ENCODE measurements at places on chromosomes 3 and 15. TPM values are rescaled to one million over a fixed set of nuclear protein-coding genes. Genes with fewer than 3 reads are reported as not detected.

SATB1 gene
- 42.7 TPM for polyA plus RNA-seq

OR4F6 gene
- not detected for polyA plus RNA-seq

LSAMP gene
- polyA plus RNA-seq = not detected

SEC11A gene
- polyA plus RNA-seq = 188 TPM

CYP1A1 gene
- polyA plus RNA-seq = not detected

DHX36 gene
- 9.0 TPM for polyA plus RNA-seq

MYO5C gene
- polyA plus RNA-seq = not detected

ACTC1 gene
- polyA plus RNA-seq = not detected

MESP2 gene
- polyA plus RNA-seq = not detected

DNA sequence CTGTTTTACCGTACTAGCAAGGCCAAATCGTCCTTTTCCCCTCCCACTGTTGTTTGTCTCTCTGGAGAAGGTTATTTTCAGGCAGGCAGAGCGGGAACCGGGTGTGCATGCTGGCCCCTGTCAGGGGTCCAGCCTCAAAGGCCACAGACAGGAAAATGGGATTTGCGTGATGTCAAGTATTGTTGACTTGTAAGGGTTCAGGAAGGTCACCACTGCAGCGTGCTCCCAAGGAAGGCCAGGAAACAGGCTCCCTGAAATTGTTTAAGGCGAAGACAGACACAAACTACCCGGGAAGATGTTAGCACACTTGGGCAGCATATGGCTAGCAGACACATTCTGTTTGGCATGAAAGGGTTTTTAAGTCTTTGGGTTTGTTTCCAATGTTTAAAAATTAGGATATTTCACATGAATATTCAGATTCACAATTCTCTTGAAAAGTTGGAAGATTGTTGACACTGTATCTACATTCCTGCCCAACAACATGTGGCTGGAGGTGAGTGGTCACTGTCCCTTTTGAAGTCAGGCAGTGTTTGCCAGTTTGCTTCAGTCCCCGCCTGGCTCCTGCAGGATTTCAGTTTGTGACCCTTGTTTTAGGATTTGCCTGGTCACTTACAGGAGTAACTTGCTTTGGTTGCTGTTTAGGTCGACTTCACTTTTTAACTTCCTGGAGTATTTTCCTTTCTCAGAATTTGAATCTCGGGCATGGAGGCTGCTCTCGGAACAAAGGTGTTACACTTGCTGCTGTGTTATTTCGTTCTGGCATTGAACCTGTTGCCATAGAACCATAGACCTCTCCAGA, 90.4 kb downstream of the BDH1 start:
- no peak overlapping the region for H3K4me3 ChIP-seq
- peaks cover 25% of the 10 kb centered on the region for H3K27me3 ChIP-seq
- no peaks in the 10 kb centered on the region for H3K4me1 ChIP-seq
- DNase-seq = no peak

DNA sequence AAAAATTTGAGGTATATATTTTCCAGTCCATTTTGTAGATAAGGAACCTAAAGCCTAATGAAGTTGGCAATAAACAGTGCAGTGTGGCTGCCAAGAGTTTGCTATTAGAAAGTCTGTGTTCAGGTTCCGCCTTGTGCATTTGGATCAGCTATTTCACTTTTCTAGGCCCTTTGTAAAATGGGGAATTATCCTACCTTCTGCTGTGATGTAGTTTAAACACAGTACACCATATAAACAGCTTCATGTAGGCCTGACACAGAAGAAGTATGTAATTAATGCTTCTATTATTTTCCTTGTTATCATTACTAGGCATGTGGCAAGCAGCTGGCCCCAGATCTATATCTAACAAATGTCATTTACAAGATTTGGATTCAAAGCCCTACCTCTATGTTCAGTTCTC, 456.3 kb downstream of the GABRG3 start:
- DNase-seq = no peak
- no peaks in the 10 kb centered on the region for H3K36me3 ChIP-seq
- H3K4me1 ChIP-seq = no peaks in the 10 kb centered on the region
- H3K27me3 ChIP-seq = peaks cover 1% of the 10 kb centered on the region
- H3K27ac ChIP-seq = no peak overlapping the region
- no peak overlapping the region for H3K4me3 ChIP-seq

DNA sequence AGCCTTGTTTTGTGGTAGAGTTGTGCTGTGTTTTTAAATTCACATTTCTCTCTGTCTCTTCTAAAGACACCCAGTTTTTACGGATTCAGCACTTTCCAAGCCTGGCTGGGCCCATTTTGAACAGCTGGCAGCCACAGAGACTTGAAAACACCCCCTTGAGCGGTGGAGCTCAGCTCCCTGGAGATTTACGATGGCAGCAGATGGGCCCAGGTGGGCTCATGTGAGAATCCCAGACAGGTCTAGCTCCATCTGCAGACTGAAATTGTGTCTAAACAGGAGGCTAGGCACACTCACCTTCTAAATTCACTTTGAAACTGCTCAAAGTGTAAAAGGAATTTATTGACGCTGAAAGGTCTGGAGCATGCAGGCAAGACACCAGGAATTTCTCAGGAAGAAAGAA, 232.0 kb upstream of the HES1 start:
- H3K4me3 ChIP-seq = no peak overlapping the region
- DNase-seq = no peak
- no peaks in the 10 kb centered on the region for H3K27me3 ChIP-seq
- H3K36me3 ChIP-seq = no peaks in the 10 kb centered on the region

DNA sequence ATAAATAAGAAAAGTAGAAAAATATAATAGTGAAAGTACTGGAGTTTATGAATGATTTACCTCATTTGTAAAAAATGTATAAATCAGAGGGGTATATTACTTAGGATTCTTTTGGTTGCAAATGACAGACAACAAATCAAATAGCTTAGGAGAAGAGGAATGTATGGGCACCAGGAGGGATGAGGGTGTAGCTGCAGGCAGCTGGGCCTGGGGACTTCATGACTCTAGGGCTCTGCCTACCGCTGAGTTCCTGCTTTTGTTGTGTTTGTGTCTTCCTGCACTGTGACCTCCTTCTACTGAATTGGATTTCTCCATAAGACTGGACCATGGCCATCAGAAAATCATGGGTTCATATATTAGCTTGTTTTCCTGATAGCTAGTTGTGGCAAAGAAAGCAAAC, 27.9 kb upstream of the PDE8A start:
- no peaks in the 10 kb centered on the region for H3K36me3 ChIP-seq
- no peaks in the 10 kb centered on the region for H3K4me1 ChIP-seq
- H3K4me3 ChIP-seq = no peak overlapping the region
- peaks cover 7% of the 10 kb centered on the region for H3K27me3 ChIP-seq

DNA sequence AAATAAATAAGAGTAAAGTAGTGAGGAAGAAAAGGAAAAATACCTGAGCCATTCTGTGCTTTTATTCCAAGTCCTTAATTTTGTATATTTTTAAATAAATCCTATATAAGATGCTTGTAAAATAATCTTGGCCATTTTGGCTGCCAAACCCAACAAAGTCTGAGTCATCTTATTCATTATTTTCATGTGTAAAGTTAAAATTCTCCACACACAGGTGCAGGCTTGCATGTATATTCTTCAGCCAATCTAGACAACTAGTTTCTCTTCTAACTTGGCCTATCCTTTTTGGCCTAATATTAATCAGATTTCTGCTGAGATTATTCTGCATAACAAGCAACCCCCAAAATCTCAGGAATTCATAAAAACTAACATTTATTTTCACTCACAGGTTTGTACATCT, 189.8 kb upstream of the ATP11B start:
- no peaks in the 10 kb centered on the region for H3K4me1 ChIP-seq
- DNase-seq = no peak
- no peak overlapping the region for H3K27ac ChIP-seq
- H3K4me3 ChIP-seq = no peak overlapping the region
- no peaks in the 10 kb centered on the region for H3K27me3 ChIP-seq

- H3K4me1 ChIP-seq = peaks cover 70% of the 10 kb centered on the region
- no peak for DNase-seq
- H3K27me3 ChIP-seq = no peaks in the 10 kb centered on the region
- peaks cover 4% of the 10 kb centered on the region for H3K36me3 ChIP-seq
- H3K27ac ChIP-seq = peak overlapping the region; percentile 62
These were observed 548.2 kb downstream of the FOXP1 start for GRCh38 chr3:71035314-71035713.

GRCh38 chr15:90716317-90716975, 700 bp upstream of the BLM start:
- H3K27ac ChIP-seq = peak overlapping the region; percentile 98
- peaks cover 40% of the 10 kb centered on the region for H3K4me1 ChIP-seq
- DNase-seq = no peak
- peak overlapping the region; percentile 98 for H3K4me3 ChIP-seq
- peaks cover 4% of the 10 kb centered on the region for H3K27me3 ChIP-seq

- no peaks in the 10 kb centered on the region for H3K36me3 ChIP-seq
- no peak overlapping the region for H3K4me3 ChIP-seq
- no peak overlapping the region for H3K27ac ChIP-seq
- H3K27me3 ChIP-seq = no peaks in the 10 kb centered on the region
- DNase-seq = no peak
These were observed 33.8 kb downstream of the ALDH1L1 start for GRCh38 chr3:126146525-126147146.

GRCh38 chr3:4976109-4976508, 3.1 kb upstream of the BHLHE40 start:
- H3K36me3 ChIP-seq = peaks cover 14% of the 10 kb centered on the region
- peak overlapping the region; percentile 99 for H3K27ac ChIP-seq
- peak; percentile 33 for DNase-seq
- H3K4me1 ChIP-seq = peaks cover 51% of the 10 kb centered on the region
- H3K27me3 ChIP-seq = peaks cover 39% of the 10 kb centered on the region

GRCh38 chr3:12910356-12911099, 69.2 kb upstream of the RPL32 start:
- DNase-seq = no peak
- H3K4me3 ChIP-seq = no peak overlapping the region
- H3K4me1 ChIP-seq = peaks cover 33% of the 10 kb centered on the region
- H3K36me3 ChIP-seq = peaks cover 12% of the 10 kb centered on the region

DNA sequence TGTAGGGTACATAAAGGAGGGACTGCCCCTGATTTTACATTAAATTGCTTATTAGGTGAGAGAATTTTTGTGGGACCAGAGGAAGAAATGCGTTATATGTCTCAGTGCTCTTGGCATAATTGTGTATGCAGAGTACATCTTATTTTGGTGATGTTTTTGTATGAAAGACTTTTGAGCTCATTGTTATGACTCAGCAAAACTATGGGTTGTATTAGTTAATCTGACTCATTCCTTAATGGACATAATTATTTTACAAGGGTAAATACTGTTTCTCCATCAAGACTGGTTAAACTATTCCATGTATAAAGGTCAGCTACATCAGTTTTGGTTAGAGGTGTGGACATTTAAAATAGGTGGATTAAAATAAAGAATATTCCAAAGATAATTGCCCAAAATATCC, 156.8 kb downstream of the ALCAM start:
- H3K36me3 ChIP-seq = no peaks in the 10 kb centered on the region
- H3K4me1 ChIP-seq = no peaks in the 10 kb centered on the region
- no peak overlapping the region for H3K4me3 ChIP-seq

- H3K27ac ChIP-seq = no peak overlapping the region
- H3K36me3 ChIP-seq = no peaks in the 10 kb centered on the region
- no peaks in the 10 kb centered on the region for H3K27me3 ChIP-seq
- no peaks in the 10 kb centered on the region for H3K4me1 ChIP-seq
These were observed 122.6 kb downstream of the SATB1 start for GRCh38 chr3:18302517-18302916.

- H3K4me3 ChIP-seq = no peak overlapping the region
- no peak overlapping the region for H3K27ac ChIP-seq
- H3K4me1 ChIP-seq = peaks cover 3% of the 10 kb centered on the region
- peaks cover 5% of the 10 kb centered on the region for H3K27me3 ChIP-seq
- no peaks in the 10 kb centered on the region for H3K36me3 ChIP-seq
These were observed 24.8 kb downstream of the ZBTB38 start for GRCh38 chr3:141392897-141393734.

GRCh38 chr3:97687734-97688133, 76.8 kb upstream of the ARL6 start:
- H3K27me3 ChIP-seq = peaks cover 2% of the 10 kb centered on the region
- no peak overlapping the region for H3K27ac ChIP-seq
- no peak overlapping the region for H3K4me3 ChIP-seq
- no peaks in the 10 kb centered on the region for H3K4me1 ChIP-seq
- H3K36me3 ChIP-seq = no peaks in the 10 kb centered on the region

GRCh38 chr3:138694287-138695007, 85.9 kb downstream of the FAIM start:
- H3K36me3 ChIP-seq = peaks cover 3% of the 10 kb centered on the region
- no peaks in the 10 kb centered on the region for H3K4me1 ChIP-seq
- H3K27ac ChIP-seq = no peak overlapping the region
- H3K4me3 ChIP-seq = no peak overlapping the region
- no peaks in the 10 kb centered on the region for H3K27me3 ChIP-seq
- no peak for DNase-seq

GRCh38 chr15:55660153-55660552, 72.0 kb upstream of the PYGO1 start:
- no peak overlapping the region for H3K4me3 ChIP-seq
- no peaks in the 10 kb centered on the region for H3K36me3 ChIP-seq
- H3K27ac ChIP-seq = no peak overlapping the region
- no peak for DNase-seq

GRCh38 chr15:41836713-41837454, 1.8 kb upstream of the PLA2G4B start:
- DNase-seq = no peak
- H3K4me1 ChIP-seq = peaks cover 20% of the 10 kb centered on the region
- no peaks in the 10 kb centered on the region for H3K27me3 ChIP-seq
- H3K36me3 ChIP-seq = no peaks in the 10 kb centered on the region
- no peak overlapping the region for H3K27ac ChIP-seq
- H3K4me3 ChIP-seq = no peak overlapping the region

GRCh38 chr3:108202834-108203233, 19.4 kb downstream of the IFT57 start:
- no peak overlapping the region for H3K4me3 ChIP-seq
- H3K27ac ChIP-seq = no peak overlapping the region
- no peaks in the 10 kb centered on the region for H3K27me3 ChIP-seq
- H3K4me1 ChIP-seq = peaks cover 5% of the 10 kb centered on the region

GRCh38 chr3:129017484-129017899, 16.4 kb downstream of the EFCC1 start:
- no peak for DNase-seq
- H3K27me3 ChIP-seq = peaks cover 4% of the 10 kb centered on the region
- H3K4me3 ChIP-seq = peak overlapping the region; percentile 69

- no peak for DNase-seq
- no peak overlapping the region for H3K27ac ChIP-seq
- no peaks in the 10 kb centered on the region for H3K36me3 ChIP-seq
- no peaks in the 10 kb centered on the region for H3K27me3 ChIP-seq
- H3K4me1 ChIP-seq = no peaks in the 10 kb centered on the region
- H3K4me3 ChIP-seq = no peak overlapping the region
These were observed 782.2 kb downstream of the VGLL3 start for GRCh38 chr3:86208772-86209171.

DNA sequence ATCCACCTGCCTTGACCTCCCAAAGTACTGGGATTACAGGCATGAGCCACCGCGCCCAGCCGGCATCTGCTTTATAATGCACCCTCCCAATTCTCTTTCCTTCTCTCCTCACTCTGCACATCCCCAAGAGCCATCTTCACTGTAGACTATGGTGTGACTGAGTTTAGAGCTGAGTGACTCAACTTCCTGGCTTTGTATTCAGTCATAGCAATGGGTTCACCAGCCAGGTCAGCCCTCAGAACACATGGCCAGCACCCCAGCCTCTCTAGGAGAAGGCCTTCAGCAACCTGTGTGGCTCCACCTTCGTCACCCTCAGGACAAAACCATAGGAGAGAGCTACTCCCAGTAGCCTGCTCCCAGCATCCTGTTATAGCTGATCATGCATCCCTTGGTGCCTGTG, 33.0 kb downstream of the ARID3B start:
- no peak overlapping the region for H3K27ac ChIP-seq
- H3K27me3 ChIP-seq = peaks cover 2% of the 10 kb centered on the region
- peaks cover 36% of the 10 kb centered on the region for H3K4me1 ChIP-seq
- no peak overlapping the region for H3K4me3 ChIP-seq
- peaks cover 15% of the 10 kb centered on the region for H3K36me3 ChIP-seq
